ENCODE measurements at places on chromosomes 4 and X.

DNA sequence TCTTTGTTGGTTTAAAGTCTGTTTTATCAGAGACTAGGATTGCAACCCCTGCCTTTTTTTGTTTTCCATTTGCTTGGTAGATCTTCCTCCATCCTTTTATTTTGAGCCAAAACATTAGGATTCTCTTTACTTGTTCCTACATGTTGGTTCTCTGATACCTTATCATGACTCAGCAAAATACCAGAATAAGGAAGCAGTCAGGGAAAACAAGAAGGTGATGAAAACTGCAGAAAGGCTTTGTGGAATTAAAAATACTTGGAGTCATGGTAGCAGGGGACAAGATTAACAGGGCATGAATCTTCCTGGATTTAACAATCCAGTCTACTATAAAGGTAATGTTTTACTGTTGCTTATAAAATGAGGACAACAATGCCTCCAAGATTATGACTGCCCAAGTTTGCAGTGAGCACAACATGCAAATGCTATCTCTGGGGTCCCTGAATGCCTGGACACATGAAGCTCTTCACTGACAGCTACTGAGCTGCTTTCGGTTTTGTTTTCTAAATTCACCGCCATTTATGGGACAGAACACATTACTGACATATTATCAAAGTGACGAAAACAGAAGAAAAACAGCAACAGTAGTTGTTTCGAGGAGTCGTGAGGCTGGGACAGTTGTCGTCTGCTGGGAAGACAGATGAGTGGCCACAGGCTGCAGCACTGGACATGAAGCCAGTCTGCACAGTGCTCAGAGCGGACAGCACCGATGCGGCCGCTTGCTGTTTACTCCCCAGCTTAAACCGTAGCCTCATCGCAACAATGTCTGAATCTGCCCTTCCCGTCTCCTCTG, 174.5 kb upstream of the DKK2 start:
- DNase-seq, result no peak

- no peak for DNase-seq
Observed at GRCh38 chrX:12770440-12770839, 20.8 kb upstream of the PRPS2 start.

GRCh38 chr4:24024605-24025004, 134.8 kb upstream of the PPARGC1A start:
- no peak for DNase-seq

GRCh38 chr4:55819634-55820033, at the start of gene EXOC1L:
EXOC1L (plus strand) TSS chr4:55819790; CDS start chr4:55820027, 237 bp downstream.
- no peak for DNase-seq

- no peak for DNase-seq
Observed at GRCh38 chrX:44596277-44596676, 53.6 kb upstream of the FUNDC1 start.

DNA sequence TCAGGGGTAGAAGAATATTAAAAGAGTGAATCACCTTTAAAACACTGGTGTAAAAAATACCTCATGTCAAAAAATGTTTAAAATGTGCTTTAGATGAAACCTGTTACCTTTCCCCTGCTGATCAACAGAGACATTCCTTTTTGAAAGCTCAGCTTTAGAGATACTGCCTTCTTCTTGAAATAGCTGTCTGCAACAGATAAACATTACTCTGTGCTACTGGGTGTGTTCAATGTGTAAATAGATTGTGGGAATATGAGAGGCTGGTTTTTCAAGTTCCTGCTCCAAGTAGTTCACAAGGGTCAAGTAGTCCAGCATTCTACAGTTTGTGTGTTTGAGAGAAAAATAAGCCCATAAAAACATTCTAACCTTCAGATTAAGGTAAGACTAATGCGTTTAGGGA, at the start of gene SYTL5:
SYTL5 (plus strand) TSS at position 263 of the 400 bp plus-strand sequence. CDS start 27,337 bp downstream, outside the sequence.
- no peak for DNase-seq
